Stimulated activated CD8-positive, alpha-beta memory T cell treated with anti-CD3 and anti-CD28 coated beads, Interleukin-7, amount 100 ng/mL, for 48 hours (primary cell): ENCODE measurements at places on chromosomes 3 and 15.

DNA sequence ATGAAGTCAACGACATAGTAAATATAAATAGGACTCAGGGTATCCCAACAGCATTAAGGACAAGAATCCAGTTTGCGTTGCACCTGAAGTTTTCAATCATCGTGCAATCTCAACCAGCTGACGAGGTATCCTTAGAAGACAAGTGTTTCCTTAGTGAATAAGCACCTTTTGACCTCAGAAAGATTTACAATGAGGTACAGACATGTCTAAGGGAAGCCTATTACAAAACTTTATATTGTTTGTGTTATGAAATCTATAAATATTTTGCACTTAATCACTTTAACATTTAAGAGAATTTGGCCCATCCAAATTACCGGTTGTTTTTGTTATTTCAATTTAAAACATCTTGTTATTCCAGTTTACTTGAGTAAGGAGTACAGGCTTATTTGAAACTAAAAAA, 64.9 kb upstream of the PRICKLE2 start:
- no peak for DNase-seq

GRCh38 chr3:101784855-101785613, 6.0 kb downstream of the NXPE3 start:
- no peak for DNase-seq

GRCh38 chr3:153127788-153128187, 34.2 kb upstream of the RAP2B start:
- no peak for DNase-seq

DNA sequence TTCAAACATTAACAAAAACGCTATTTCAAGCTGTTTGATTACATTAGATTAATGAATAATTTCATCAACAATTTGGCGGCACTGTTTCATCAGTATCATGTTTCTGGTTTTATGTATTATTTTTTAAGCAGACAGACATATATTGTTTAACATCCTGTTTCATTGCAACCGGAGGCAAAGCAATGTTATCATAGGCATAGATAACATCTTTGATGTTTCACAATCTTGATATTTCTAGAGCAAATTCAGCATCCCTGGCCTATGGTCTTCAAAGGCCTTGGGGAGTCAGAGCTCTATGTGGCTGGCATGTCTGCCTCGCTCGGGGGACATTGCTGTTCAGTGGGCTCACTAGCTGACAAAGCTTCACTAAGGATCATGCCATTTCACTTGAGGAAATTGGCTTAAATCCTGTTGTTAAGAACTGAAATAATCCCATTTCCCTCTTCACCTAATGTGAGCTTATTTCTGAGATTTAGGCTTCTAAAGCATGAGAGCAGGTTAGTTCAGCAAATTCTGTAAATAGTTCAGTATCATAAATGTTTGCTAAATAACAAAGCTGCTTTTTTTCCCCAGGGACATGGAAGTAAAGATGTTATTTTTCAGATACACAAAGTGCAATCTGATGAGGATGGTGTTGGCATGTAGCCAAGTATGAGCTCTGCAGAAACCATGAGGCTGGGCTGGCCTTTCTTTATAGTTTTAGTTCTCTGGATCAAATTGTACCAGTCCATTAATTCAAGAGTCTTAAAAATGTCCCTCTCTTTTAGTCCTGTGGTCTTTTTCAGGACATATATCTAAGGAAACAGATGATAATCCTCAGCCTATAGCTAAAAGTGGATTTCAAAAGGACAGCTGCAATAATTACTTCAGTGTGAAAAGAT, 941.4 kb downstream of the PLOD2 start:
- DNase-seq, result no peak

DNA sequence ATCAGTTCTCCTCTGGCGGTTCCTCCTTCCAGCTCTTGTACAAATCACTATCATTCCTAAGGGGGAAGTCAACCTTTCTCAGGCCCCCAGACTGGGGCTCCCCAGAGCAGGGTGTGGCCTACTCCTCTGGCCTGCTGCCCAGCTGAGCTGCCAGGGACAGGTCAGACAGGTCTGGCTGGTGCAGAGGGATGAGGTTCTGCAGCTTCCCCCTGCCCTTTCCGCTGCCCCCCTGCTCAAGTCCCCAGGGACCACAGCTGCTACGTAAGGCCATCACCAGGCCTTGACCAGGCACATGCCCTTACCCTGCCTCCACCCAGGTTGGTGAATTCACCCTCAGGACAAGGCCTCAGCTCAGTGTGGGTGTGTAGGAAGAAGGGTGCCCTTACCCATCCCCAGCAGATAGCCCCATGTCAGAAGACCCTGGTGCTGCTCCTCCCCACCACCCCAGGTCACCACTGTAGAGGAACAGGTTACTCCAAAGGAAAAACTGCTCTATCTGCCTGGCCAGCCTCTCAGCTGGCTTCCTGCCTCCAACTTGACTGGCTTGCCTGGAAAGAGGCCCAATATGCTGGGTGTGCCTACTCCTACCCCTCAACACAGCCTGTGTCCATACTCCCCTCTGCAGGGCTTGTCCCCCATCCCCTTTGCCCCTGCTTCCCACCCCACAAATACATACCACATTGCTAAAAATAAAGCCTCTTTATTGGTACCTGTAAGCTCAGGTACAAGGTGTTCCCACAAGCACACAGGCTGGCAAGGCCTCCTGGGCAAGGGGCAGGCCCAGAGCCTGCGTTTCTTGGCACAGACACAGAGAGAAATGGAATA, 12.0 kb downstream of the CSRNP1 start:
- DNase-seq, result no peak

GRCh38 chr3:198061119-198062067, 101.4 kb downstream of the LMLN start:
- no peak for DNase-seq

GRCh38 chr3:50100386-50100785, 11.7 kb downstream of the RBM5 start:
- no peak for DNase-seq
